ENCODE measurements at places on chromosomes 3 and 15.

- no peak for DNase-seq
These were observed 467 bp downstream of the NCKIPSD start for GRCh38 chr3:48685293-48685602.

GRCh38 chr15:101001796-101002195, 82.6 kb downstream of the LRRK1 start:
- no peak for DNase-seq

DNA sequence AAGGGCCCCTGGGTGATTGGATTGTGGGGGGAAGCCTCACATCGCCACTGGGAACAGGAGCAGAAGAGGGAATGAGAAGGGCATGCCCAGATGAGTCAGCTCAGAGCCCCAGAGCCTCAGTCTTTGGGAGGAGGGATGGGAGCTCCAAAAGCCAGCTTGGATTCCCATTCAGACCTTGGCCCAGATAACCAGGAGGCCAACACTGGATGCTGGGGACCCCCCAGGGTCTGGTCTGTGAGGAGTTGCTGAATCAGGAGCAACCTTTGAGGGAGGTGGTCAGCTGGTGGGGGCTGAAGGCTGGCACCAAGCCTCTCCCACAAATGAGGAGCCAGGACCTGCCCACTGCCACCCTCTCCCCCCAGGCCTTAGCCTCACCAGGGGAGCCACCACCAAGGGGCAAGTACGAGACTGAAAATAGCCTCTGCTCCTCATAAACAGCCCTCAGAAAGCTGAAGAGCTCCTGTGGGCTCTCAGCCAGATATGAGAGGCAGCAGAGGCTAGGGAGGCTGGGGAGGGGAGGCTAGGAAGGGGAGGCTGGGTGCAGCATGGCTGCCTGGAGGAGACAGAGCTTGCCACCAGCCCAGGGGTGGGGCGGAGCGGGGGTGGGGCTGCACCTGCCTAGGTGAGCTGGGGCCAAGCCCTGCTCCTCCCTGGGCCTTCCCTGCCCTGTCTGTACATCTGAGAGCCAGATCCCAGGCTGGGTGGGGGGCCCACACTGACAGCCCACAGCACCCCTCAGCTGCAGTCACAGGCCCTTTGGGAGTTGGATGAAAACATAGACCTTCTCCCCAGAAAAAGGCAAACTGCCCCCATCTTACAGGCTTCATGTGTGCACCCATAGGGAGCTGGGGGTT, 99.8 kb downstream of the SEC22A start:
- DNase-seq = no peak

- DNase-seq = no peak
These were observed 72.5 kb downstream of the OSBPL10 start for GRCh38 chr3:31908391-31909097.

DNA sequence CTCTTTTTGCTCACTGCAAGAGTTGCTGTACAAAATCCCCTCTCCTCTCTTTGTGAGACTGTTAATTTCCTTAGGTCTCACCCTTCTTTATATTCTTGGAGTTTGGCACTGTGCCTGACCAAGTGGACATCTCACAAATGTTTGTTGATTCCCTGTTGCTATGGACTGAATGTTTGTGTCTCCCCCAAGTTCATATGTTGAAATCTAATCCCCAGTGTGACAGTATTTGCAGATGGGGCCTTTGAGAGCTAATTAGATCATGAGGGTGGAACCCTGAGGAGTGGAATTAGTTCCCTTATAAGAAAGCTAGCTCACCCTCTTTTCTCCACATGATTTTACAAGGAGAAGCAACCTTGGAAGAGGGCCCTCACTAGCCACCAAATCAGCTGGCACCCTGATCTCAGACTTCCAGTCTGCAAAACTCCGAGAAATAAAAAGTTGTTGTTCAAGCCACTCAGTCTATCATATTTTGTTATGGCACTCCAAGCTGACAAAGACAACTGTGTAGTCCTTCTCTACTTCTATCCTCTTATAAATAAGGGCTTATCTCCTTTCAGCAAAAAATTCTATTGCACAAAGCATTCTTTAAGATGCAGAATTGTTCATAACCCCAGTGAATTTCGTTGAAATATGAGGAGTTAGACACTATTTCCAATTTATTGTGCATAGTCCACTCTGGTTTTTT, 65.5 kb upstream of the NPHP3 start:
- peak; percentile 8 for DNase-seq

DNA sequence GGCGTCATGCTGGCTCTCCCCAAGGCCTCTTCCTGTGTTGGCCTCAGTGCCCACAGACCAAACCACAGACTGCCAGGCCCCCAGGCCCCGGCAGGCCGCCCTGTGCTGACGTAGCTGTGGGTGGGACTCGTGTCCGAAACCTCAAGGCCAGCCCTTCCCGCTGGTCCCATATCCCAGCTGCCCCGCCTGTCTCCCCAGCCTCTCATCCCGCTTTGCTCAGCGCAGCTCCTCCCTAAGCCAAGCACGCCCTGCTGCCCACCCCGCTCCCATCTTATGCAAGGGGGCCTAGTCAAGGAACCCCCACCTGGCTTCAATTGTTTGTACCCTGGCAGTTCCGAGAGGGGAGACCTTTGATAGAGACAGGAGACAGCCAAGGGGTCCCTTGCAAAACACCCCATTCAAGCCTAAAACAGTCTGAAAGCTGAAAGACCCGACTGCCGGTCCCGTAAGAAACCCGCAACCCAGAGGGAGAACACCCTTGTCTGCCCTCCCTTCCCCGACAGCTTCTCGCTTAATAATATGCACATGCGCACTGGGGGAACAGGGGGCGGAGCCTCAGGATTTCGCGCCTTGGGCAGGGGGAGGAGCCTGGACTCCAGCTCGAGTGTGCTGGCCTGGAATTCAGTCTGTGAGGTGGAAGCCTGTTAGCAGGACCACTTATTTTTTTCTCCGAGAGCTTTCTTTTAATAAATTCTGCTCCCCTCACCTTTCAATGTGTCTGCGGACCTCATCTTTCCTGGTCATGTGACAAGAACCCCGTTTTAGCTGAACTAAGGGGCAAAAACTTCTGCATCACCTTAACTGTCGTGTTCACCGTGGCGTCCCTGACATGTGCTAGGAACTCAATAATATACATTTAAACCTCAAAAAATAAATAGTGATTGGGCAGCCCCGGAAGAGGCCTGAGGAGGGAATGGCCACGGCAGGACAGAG, 17.2 kb downstream of the TNFAIP8L3 start:
- DNase-seq = no peak

DNA sequence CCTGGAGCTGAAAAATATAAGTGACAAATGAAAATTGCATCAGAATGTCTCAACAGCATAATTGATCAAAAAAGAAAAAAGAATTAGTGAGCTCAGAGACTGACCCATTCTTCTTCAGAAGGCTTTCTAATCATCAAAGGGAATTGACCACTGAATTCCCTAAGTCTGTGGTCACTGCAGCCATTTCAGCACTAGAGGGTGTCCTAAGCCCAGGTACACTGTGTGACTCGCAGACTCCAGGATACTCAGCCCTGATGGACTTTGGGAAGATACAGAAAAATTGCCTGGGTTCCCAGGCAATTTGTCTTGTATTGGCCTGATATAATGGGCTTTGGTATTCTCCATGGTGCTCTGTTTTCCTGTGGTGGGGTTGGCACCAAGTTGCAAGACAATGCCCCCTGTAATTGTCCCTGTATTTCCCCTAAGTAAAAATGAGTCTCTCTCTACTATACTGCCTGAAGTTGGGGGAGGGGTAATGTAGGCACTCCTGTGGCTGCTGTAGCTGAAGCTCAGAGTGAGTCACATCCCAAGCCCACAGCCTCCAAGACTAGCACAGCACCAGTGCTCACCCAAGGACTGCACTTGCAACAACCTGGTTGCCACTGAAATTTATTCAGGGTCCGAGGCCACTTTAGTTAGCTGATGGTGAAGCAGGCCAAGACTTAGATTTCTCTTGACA, 256.0 kb upstream of the STAC start:
- DNase-seq = no peak

GRCh38 chr3:45817831-45818522, 21.6 kb upstream of the SLC6A20 start:
- DNase-seq = peak; percentile 18

GRCh38 chr15:68712886-68713285, 107.8 kb downstream of the ANP32A start:
- no peak for DNase-seq

DNA sequence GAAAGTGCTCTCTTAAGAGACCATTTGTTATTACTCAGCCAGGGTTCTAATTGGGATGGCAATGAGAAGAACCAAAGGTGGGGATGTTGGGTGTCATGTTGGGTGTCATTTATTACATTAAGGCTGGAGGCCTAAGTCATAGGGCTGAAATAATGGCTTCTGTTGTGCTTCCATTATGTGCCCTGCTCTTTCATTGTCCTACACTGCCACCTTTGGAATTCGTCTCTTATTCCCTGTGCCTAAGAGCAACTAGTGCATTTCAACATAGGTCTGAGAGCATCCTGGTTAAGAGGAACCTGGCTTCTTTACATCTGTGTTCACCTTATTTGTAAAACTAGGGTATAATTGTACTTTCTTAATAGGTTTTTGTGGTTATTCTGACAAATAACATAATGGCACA, 32.2 kb downstream of the RIOX2 start:
- peak; percentile 37 for DNase-seq

- no peak for DNase-seq
These were observed 298.2 kb upstream of the SATB1 start for GRCh38 chr3:18723206-18723810.

- DNase-seq = no peak
These were observed 26.5 kb downstream of the TRAT1 start for GRCh38 chr3:108849075-108849474.

DNA sequence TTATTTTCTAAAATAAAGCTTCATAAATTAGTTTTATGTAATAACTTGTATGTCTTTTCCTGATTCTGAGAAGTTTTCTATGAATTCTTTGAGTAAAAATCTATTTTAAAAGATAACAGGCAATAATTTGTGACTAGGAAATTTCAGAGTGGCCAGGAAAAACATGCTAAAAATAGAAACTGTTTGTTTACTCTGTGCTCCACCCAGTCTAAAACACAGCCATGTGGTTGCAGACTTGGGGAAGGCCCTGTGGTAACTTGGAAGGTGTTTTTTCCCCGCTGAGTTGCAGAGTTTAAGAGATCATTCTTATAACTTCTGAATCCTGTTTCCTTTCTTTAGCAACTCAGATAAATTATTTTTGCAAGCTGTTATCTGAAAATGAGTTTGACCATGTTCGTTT, 21.9 kb downstream of the PLCL2 start:
- peak; percentile 34 for DNase-seq

- no peak for DNase-seq
These were observed 61.2 kb upstream of the CTSH start for GRCh38 chr15:79006071-79006470.

DNA sequence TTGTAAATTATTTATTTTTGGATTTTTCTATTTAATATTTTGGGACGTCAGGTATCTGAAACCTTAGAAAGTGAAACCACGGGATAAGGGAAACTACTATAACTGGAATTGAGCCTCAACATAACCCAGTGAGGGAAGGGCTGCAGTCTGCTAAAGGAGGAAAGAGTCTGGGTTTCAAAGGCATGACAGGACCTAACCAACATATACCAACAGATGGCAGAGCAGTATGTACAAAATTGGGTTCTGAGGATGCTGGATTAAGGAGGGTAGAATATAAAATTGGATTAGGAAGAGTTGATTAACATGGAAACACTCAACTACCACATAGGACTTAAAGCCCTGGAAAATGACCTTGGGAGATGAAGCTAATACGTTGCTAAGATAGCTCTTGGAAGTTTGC, 603.5 kb downstream of the MECOM start:
- no peak for DNase-seq

DNA sequence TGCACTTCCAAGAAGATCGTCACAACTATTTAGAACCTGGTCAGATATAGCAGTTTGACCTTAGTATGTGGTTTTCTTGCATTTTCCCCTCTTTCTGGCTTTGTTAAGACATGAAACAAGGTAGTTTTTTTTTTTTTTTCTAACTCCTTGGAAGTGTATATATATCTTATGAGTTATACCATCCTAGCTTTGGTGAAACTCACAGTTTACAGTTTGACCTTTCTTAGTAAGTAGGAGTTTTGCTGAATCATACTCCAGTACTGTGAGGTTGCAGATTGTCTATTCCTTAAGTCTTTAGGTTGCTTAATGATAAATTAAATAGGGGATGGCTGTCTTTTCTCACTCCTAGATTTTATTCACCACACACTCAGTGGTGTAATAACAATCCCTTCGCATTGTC, 325.0 kb downstream of the RBMS3 start:
- DNase-seq = no peak

DNA sequence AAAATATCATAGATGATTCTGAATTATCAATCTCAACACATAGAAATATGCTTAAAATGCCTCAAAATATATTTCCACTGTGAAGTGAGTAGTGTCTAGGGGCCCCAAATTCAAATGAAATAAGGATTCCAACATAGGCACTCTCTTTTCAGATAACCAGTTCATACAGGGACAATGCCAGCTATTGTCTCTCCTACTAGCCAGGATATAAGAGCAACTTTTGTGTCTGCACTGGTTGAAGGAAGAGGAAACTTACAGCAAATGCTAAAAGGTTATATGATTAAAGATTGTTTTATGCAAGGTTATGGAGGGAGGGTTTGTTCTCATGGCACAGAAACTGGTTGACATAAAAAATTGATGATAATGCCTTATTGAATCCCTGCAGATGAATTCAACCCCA, 579.4 kb upstream of the ALCAM start:
- DNase-seq = no peak

- DNase-seq = peak; percentile 12
These were observed 172.3 kb downstream of the MYRIP start for GRCh38 chr3:39981547-39982184.

- DNase-seq = peak; percentile 39
These were observed 103.7 kb downstream of the AQP9 start for GRCh38 chr15:58241872-58242271.

- DNase-seq = peak; percentile 81
These were observed 93.7 kb downstream of the FRMD4B start for GRCh38 chr3:69292185-69292584.

DNA sequence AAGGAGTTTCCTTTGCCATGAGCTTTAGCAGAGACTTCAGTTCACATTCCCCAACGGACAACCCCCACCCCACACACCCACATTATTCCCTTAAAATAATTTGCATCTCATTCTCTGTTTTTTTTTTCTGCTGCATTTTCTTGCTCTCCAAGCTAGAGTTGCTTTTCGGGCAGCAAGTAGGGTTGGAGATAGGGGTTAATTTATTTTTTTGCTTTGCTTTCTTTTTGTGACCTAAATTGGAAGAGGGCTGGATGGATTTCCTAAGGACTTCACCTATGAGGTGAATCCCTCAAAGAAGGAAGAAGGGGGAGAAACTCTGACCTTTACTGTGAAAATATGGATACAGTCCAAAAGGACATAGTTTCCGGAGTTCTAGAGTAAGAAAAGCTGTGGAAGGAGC, 6.6 kb downstream of the SOX2 start:
- no peak for DNase-seq

- DNase-seq = no peak
These were observed 31.2 kb downstream of the ARPP21 start for GRCh38 chr3:35670408-35670965.

DNA sequence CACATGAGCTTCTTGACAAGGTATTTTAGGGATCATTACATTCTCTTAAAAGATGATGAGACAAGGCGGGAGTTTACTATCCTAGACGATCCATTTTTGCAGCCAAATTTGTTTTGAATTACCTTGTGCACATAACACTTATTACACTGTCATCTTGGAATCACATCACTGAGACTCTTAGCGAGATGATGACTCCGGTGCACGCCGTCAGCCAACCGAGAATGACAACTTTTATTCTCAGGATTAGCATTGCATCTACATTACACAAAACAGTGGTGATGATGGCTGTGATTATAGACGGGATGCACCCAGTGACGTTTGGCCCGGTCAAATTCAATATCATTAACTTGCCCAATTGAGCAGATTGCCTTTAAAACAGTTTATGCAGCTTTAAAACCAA, 216.1 kb downstream of the PDZRN3 start:
- DNase-seq = no peak
